Smooth muscle cell of the coronary artery (primary cell): ENCODE measurements at places on chromosomes 3 and 15. TPM values are rescaled to one million over a fixed set of nuclear protein-coding genes. Genes with fewer than 3 reads are reported as not detected.

The XCR1 gene
- 0.23 TPM in 1 of 2 replicates, not detected in the other for total RNA-seq

The IL12A gene
- 0.15 and 2.3 TPM in 2 replicates for total RNA-seq

The MKRN3 gene
- total RNA-seq = 0.90 and 1.4 TPM in 2 replicates

The RASA2 gene
- total RNA-seq = 13.8 and 15.6 TPM in 2 replicates

The HSPBAP1 gene
- 3.7 and 4.6 TPM in 2 replicates for total RNA-seq
